Mesothelial cell of epicardium (in vitro differentiated cells): ENCODE measurements at places on chromosomes 7 and 10. TPM values are rescaled to one million over a fixed set of nuclear protein-coding genes. Genes with fewer than 3 reads are reported as not detected.

GRCh38 chr7:129435414-129435829 is 1.2 kb downstream of the STRIP2 start:
- H3K27ac ChIP-seq, result no peak overlapping the region
- peak overlapping the region; percentile 81 for H3K4me3 ChIP-seq
- no peak for DNase-seq
- H3K4me1 ChIP-seq, result peaks cover 10% of the 10 kb centered on the region
- no peaks in the 10 kb centered on the region for H3K36me3 ChIP-seq

ZNF365 gene
- total RNA-seq, result not detected in 3 replicates

MTERF1 gene
- total RNA-seq, result 14.7 to 19.3 TPM (median 15.2 TPM) in 3 replicates

- H3K27ac ChIP-seq, result no peak overlapping the region
- no peak for DNase-seq
- no peaks in the 10 kb centered on the region for H3K27me3 ChIP-seq
Measured at GRCh38 chr7:17099083-17099973, 199.1 kb upstream of the AHR start.

NOBOX gene
- not detected in 3 replicates for total RNA-seq

- no peaks in the 10 kb centered on the region for H3K4me1 ChIP-seq
- no peak overlapping the region for H3K27ac ChIP-seq
- DNase-seq, result no peak
- H3K4me3 ChIP-seq, result no peak overlapping the region
- no peaks in the 10 kb centered on the region for H3K27me3 ChIP-seq
Measured at GRCh38 chr10:92222603-92223262, 68.1 kb downstream of the CPEB3 start.

C10orf62 gene
- total RNA-seq, result not detected in 3 replicates

DNA sequence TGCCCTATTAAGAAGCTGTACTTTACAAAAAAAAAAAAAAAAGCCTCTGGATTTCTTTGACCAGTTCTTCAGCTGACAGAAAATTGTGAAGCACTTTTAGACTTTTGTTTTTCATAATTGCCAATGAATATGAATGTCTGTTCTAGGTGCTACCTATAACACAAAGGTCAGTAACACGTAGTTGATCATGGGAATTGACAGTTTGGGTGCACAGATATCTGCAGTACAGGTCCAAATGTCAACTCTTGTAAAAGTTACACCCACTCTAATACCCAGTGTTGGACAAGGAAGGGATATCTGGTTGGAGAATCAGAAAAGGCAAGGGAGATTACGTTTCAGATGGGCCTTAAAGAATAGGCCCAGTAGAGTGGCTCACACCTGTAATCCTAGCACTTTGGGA is 1.8 kb downstream of the REEP3 start:
- H3K27me3 ChIP-seq, result no peaks in the 10 kb centered on the region
- no peak for DNase-seq
- H3K36me3 ChIP-seq, result peaks cover 10% of the 10 kb centered on the region
- peak overlapping the region; percentile 87 for H3K4me3 ChIP-seq
- H3K4me1 ChIP-seq, result peaks cover 48% of the 10 kb centered on the region
- H3K27ac ChIP-seq, result peak overlapping the region; percentile 98

ATG9B gene
- total RNA-seq, result 10.6 to 14.0 TPM (median 11.8 TPM) in 3 replicates

- H3K36me3 ChIP-seq, result no peaks in the 10 kb centered on the region
- DNase-seq, result no peak
- peaks cover 3% of the 10 kb centered on the region for H3K27me3 ChIP-seq
Measured at GRCh38 chr10:10014846-10015245, 1002.8 kb upstream of the CELF2 start.

DNA sequence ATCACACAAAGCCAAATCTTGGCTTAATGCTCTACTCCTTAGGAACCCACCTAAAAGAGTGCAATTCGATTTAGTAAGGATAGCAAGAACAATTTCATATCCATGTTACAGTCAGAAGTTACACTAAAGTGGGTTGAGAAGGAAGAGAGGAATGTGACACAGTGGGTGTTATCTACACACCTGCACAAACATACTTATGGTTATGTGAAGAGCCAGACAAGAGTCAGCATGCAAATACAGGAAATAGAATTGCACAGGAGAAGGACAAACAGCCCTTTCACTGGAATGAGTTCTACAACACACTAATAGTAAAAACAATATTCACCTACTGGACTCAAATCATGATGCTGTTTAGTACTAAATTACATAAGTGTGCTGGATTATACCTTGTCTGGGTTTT is 262.8 kb downstream of the DGKB start:
- no peak overlapping the region for H3K27ac ChIP-seq
- H3K36me3 ChIP-seq, result peaks cover 3% of the 10 kb centered on the region
- no peaks in the 10 kb centered on the region for H3K27me3 ChIP-seq
- no peak for DNase-seq
- no peaks in the 10 kb centered on the region for H3K4me1 ChIP-seq

- H3K27ac ChIP-seq, result no peak overlapping the region
- no peaks in the 10 kb centered on the region for H3K4me1 ChIP-seq
- no peak overlapping the region for H3K4me3 ChIP-seq
- peaks cover 14% of the 10 kb centered on the region for H3K27me3 ChIP-seq
- no peaks in the 10 kb centered on the region for H3K36me3 ChIP-seq
Measured at GRCh38 chr7:128247640-128248194, 6.6 kb downstream of the LEP start.

GRCh38 chr7:153443032-153443701 is 609.0 kb upstream of the DPP6 start:
- DNase-seq, result no peak
- no peaks in the 10 kb centered on the region for H3K4me1 ChIP-seq
- no peak overlapping the region for H3K4me3 ChIP-seq
- H3K27me3 ChIP-seq, result no peaks in the 10 kb centered on the region

DNA sequence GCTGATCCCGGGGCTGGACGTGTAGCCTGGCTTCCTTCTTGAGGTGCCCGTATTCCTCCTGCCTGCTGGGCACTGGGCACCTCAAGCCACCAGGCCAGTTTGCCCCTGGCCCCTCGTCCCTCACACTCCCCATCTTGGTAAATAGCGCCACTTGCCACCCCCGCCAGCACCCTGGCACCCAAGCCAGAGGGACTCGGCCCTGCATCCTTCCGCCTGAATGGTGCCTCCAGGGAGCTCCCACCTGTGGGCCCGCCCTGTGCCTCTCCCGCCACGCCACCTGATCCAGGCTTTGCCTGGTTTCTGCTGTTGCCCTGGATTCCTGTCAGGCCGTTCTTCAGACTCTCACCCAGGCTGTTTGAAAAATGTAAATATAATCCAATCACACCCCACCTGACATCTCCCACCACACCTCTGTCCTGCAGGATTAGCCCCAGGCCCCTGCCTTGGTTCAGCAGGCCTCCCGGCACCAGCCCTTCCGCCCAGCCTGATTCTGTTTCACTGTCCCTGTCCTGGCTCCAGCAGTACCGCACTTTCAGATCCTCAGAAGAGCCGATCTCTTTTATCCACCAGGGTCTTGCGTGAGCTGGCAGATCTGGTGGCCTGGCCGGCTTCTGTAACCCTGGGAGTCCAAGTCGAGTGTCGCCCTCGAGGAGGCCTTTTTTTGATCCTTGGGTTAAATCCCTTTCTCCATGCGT is 33.8 kb downstream of the WIPI2 start:
- H3K27ac ChIP-seq, result peak overlapping the region; percentile 18
- peaks cover 4% of the 10 kb centered on the region for H3K4me1 ChIP-seq
- no peaks in the 10 kb centered on the region for H3K27me3 ChIP-seq
- no peak for DNase-seq
- peaks cover 56% of the 10 kb centered on the region for H3K36me3 ChIP-seq
- H3K4me3 ChIP-seq, result no peak overlapping the region

DNA sequence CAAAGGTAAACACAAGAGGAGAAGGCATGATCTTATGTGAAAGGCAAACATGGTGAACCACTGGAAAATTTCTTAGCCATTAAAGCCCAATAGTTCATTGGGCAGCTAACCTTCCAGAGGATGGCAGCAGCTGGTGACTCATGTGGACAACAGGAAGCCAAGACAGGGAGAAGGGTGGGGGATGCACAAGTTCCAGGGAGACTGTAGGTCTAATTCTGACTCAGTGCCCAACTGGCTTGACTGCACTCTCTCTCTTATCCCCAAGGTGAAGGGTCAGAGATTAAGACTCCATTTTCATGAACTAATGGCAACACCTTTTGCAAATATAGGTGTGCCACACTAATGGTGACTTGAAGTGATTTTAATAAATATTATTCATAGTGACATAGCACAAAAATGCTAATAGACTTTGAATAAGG is 47.9 kb upstream of the SLC35B4 start:
- H3K36me3 ChIP-seq, result no peaks in the 10 kb centered on the region
- DNase-seq, result no peak
- H3K27ac ChIP-seq, result no peak overlapping the region

- H3K36me3 ChIP-seq, result no peaks in the 10 kb centered on the region
- no peak for DNase-seq
- H3K4me3 ChIP-seq, result no peak overlapping the region
- peaks cover 11% of the 10 kb centered on the region for H3K27me3 ChIP-seq
- no peaks in the 10 kb centered on the region for H3K4me1 ChIP-seq
Measured at GRCh38 chr10:127953876-127954275, 47.0 kb downstream of the PTPRE start.

DNA sequence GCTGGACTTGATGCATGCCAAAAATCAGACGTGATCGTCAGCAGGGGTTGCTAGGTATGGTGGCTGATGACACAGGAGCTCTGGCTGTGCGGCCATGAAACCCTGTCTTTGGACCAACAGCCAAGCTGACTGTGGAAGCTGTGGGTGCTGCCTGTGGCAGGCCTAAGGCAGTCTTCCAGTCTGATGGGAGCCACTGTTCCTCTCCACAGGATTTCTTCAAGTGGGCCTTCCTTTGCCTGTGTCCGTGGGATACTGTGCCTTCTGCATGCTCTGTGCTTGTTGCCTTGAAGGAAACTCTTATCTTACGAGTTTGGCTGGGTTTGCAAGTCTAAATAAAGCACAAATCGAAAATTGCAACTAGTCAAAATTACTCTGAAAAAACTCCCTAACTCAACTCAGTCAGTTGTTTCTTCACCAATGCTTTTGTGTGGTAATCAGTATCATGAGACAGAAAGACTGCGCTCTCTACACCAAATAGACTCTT is 101.9 kb upstream of the PDLIM1 start:
- peaks cover 6% of the 10 kb centered on the region for H3K36me3 ChIP-seq
- H3K27me3 ChIP-seq, result no peaks in the 10 kb centered on the region
- no peak overlapping the region for H3K4me3 ChIP-seq
- H3K27ac ChIP-seq, result no peak overlapping the region
- H3K4me1 ChIP-seq, result peaks cover 4% of the 10 kb centered on the region

NSUN6 gene
- total RNA-seq, result 21.9 to 25.1 TPM (median 22.2 TPM) in 3 replicates

- no peak overlapping the region for H3K27ac ChIP-seq
- no peak for DNase-seq
- H3K4me3 ChIP-seq, result no peak overlapping the region
- no peaks in the 10 kb centered on the region for H3K4me1 ChIP-seq
Measured at GRCh38 chr7:141354251-141354650, 197.0 kb upstream of the AGK start.

- H3K4me1 ChIP-seq, result no peaks in the 10 kb centered on the region
- no peak for DNase-seq
- no peak overlapping the region for H3K27ac ChIP-seq
- no peak overlapping the region for H3K4me3 ChIP-seq
Measured at GRCh38 chr7:104903044-104903443, 111.0 kb upstream of the KMT2E start.

DNA sequence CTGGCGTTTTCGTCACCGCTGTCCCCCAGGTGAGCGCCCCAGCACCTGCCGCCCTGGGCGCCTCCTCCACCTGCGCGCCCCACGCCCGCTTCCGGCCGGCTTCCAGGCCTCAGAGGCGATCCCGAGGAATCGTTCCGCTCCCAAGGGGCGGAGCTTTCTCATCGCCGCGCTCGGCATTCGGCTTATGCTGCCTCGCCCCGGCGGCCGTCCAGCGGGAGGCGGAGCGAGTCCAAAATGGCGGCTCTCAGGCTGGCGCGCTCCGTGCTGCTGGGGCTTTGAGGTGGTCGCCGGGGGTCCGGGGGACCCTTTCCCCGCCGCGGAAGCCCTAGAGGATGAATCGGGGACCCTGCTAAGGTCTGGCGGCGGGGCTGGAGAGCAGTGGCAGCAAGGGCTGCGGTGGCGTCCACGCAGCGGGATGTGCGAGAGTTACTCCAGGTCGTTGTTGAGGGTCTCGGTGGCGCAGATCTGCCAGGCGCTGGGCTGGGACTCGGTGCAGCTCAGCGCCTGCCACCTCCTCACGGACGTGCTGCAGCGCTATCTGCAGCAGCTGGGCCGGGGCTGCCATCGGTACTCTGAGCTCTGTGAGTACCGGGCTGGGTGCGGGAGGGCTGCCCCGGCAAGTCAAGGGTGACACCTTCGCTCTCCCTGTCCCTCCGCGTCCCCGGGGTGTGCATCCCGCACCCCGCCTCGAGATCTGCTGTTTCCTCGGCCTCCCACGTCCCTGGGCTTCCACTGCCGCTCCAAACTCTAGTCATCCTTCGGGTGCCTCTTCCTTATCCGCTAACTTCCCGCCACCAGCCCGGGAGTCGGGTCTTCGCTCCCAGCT is at the start of gene TAF3:
Gene TAF3, plus strand, starts transcription at position 211 of the 826 bp plus-strand sequence. Its CDS starts 205 bp downstream, at position 416.
- H3K27ac ChIP-seq, result peak within 1 kb of the TSS; percentile 86
- peaks cover 30% of the 10 kb centered on the region for H3K27me3 ChIP-seq
- peaks cover 21% of the 10 kb centered on the region for H3K4me1 ChIP-seq
- H3K36me3 ChIP-seq, result no peaks in the 10 kb centered on the region
- H3K4me3 ChIP-seq, result peak within 1 kb of the TSS; percentile 94
- DNase-seq, result peak; percentile 95

KIAA1549 gene
- total RNA-seq, result 33.9 to 34.8 TPM (median 34.1 TPM) in 3 replicates

CALML3 gene
- total RNA-seq, result 0.07 TPM in 1 of 3 replicates, not detected in the others

- no peaks in the 10 kb centered on the region for H3K4me1 ChIP-seq
- H3K4me3 ChIP-seq, result no peak overlapping the region
- H3K27ac ChIP-seq, result no peak overlapping the region
- peaks cover 6% of the 10 kb centered on the region for H3K27me3 ChIP-seq
- DNase-seq, result no peak
- no peaks in the 10 kb centered on the region for H3K36me3 ChIP-seq
Measured at GRCh38 chr10:107898392-107898791, 733.9 kb upstream of the SORCS1 start.

NACAD gene
- 9.2 to 11.4 TPM (median 10.3 TPM) in 3 replicates for total RNA-seq

AGAP4 gene
- total RNA-seq, result 38.1 to 43.8 TPM (median 40.7 TPM) in 3 replicates

- no peak overlapping the region for H3K4me3 ChIP-seq
- H3K36me3 ChIP-seq, result peaks cover 19% of the 10 kb centered on the region
- H3K4me1 ChIP-seq, result no peaks in the 10 kb centered on the region
- no peak overlapping the region for H3K27ac ChIP-seq
- DNase-seq, result no peak
- no peaks in the 10 kb centered on the region for H3K27me3 ChIP-seq
Measured at GRCh38 chr7:80218723-80219122, 84.1 kb downstream of the GNAI1 start.

- H3K27ac ChIP-seq, result no peak overlapping the region
- H3K4me3 ChIP-seq, result peak overlapping the region; percentile 93
- no peaks in the 10 kb centered on the region for H3K36me3 ChIP-seq
- no peak for DNase-seq
- H3K4me1 ChIP-seq, result peaks cover 6% of the 10 kb centered on the region
Measured at GRCh38 chr7:36367561-36368077, 22.0 kb upstream of the ANLN start.

- peak overlapping the region; percentile 43 for H3K27ac ChIP-seq
- DNase-seq, result no peak
- no peak overlapping the region for H3K4me3 ChIP-seq
- H3K36me3 ChIP-seq, result no peaks in the 10 kb centered on the region
- H3K4me1 ChIP-seq, result peaks cover 14% of the 10 kb centered on the region
Measured at GRCh38 chr10:3666525-3667302, 118.3 kb downstream of the KLF6 start.
